ENCODE measurements at places on chromosomes 2 and 18.
A peak's percentile ranks its signal among the peaks of the same experiment; 100 is the strongest.

GRCh38 chr2:18001671-18002070 lies 123.2 kb downstream of the KCNS3 start:
- no peak for DNase-seq

- no peak for DNase-seq
Measured at GRCh38 chr2:82342356-82342755, 2037.8 kb upstream of the LRRTM1 start.

DNA sequence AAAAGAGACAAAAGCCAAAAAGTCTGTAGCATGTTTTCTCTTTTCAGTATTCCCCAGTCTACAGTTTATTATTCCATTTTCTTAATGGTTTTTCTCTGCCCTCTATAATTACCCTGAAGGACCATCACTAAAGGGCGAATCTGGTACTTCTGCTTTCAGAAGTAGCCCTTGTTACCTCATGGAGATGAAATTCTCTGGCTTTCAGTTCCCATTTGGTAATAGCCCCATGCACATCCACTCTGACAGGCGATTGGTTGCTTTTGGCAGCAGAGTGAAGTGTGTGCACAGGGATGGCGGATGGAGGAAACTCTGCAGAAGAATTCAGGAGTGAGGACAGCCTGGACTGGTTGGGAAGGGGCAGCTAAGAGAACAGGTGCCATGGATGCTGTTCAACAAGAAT lies 66.3 kb upstream of the NABP1 start:
- DNase-seq, result no peak

DNA sequence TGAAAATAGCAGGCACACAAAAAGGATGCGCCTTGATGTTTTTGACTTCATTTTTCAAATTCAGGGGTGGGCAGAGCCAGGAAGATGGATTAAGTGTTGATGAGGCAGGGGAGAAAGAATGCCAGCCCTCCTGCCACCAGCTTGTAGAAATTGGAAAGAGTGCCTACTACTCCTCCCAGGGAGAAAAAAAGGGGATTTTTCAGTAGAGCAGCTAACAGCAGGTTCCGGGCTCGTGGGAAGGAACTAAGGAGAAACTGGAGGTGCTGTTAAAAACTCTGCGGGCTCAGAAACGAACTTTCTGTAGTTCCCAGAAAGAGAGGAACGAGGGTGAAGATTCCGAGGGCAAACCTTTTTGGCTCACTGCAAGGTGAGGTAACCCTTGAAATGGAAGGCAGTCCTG lies 100.1 kb upstream of the MCFD2 start:
- DNase-seq, result no peak

DNA sequence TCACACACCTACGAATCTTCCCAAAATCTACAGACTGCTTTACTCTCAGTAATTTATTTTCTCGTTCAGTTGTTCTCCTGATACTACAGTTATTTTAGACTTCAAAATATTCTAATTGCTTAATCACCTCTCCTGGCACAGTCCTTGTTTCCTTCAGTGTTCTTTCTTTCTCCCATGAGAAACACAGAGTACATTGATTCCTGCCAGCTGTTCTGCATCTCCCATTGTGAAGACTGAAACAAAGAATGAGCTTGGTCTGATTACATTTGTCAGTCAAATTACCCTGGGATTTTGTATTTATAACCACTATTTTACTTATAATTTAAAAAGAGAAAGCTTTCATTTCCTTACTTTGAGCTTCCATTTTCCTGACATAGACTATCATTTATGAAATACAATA lies 63.9 kb upstream of the TANK start:
- DNase-seq, result no peak

GRCh38 chr2:106997204-106997603 lies 111.2 kb upstream of the ST6GAL2 start:
- no peak for DNase-seq

GRCh38 chr2:179751163-179751809 lies 110.1 kb downstream of the ZNF385B start:
- peak; percentile 69 for DNase-seq

GRCh38 chr2:179605341-179605740 lies 256.1 kb downstream of the ZNF385B start:
- DNase-seq, result no peak

DNA sequence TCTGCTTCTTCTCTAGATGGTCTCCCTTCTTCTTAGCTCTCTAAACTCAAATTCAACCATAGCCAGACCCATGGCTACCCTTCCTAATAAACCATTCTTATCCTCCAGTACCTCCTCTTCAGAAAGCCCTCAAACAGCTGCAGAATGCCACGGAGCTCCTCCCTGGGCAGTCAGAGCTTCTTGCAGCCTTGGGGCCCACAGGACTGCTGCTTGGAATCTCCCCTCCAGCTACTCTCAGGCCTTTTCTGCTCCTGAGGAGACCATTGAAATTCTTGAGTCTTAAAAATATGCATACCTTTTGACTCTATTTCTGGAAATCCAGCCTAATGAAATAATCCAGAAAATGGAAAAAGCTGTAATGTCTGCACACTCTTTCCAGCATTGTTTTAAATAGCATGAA lies 30.7 kb downstream of the EFR3B start:
- DNase-seq, result no peak

- DNase-seq, result no peak
Measured at GRCh38 chr2:102597788-102598187, 21.6 kb upstream of the SLC9A2 start.

- DNase-seq, result peak; percentile 74
Measured at GRCh38 chr18:56910967-56911366, 235.9 kb upstream of the BOD1L2 start.

DNA sequence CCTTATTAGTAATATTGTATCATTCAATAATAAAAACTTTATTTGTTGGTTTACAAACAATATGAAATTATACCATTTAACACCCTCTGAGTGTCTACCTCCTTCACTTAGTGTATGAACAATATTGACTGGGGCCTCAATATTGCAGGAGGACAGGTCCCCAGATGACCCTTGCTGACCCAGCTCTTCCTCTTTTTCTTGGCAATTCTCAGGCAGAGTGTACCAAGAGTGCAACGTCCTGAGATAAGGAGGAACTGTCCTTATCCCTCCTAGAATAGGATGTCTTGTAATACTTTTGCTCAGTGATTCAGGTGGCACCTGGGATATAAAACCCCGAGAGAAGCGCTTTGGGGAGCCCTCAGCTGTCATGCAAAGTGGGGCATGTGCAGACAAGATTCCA lies 76.8 kb downstream of the PLA2R1 start:
- DNase-seq, result no peak

DNA sequence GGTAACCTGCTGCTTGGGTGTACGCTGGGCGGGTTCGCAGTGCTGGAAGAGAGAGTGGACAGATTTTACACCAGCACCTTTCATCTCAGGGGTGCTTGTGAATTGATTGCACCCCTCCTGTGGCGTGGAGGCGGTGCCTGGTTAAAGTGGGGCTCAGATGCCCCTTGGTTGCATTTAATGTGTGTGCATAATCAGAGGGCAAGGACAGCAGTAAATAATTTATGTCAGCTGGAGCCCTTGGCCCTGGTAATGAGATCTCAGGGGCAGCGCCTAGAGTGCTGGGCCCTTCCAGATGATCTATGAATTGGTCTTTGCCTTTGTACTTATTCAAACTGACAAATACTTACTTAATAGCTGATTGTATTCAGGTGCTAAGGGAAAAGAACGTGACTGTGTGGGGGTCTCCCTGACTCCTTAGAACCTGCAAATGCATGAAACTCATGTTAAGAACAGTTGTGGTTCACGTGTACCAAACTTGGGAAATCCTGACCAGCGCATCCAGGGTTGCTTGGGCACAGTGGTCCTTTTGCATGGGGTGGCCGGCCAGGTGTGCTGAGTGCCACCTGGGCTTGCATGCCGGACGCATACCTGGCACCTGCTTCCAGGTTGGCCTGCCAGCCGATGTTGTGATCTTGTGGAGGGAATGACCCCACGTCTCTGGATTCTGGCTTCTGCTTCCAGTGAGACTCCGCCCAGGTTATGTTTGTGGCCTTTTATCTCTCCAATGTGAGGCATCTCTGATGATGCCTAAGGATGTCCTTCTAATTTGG lies 118.5 kb downstream of the AGAP1 start:
- DNase-seq, result peak; percentile 98

- no peak for DNase-seq
Measured at GRCh38 chr18:47975701-47976100, 45.2 kb upstream of the SMAD2 start.

DNA sequence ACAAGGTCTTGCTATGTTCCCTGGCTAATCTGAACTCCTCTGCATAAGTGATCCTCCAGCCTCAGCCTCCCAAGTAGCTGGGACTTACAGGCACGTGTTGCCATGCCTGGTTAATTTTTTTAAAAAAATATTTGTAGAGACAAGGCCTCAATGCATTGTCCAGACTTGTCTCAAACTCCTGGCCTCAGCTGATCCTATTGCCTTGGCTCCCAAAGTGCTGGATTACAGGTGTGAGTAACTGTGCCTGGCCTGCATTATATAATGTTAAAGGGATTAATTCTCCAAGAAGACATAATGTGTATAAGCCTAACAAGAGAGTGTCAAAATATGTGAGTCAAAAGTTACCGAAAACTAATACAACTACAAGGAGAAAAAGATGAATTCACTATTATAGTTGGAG lies 32.2 kb downstream of the BUB1 start:
- no peak for DNase-seq

- DNase-seq, result no peak
Measured at GRCh38 chr2:213959589-213959988, 451.3 kb upstream of the VWC2L start.

DNA sequence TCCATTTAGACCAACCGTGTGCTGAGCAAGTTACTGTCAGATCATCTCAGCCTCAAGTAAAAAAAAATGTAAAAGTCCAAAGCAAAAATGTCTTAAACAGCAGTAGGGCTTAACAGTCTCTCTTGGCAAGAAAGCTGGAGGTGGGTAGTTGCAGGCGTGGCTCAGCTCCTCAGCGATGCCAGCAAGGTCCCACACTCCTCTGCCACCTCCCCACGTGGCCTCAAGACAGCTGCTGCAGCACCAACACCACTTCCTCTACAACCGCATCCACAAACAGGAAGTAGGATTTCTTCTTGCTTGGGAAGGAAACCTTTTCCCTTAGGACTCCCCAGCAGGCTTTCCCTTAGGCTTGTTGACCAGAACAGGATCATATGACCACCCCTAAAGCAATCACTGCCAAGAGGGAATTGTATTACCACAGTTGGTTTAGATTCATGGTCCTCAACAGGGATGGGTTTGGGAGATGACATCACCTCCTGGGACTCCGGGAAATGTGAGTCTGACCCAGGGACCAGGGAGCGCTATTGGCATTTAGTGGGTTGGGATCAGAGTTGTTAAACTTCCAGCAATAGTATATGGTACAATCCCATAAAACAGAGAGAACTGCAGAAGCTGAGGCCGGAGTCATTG lies 97.1 kb downstream of the MAPK4 start:
- no peak for DNase-seq

GRCh38 chr2:7559791-7560190 lies 642.6 kb downstream of the RNF144A start:
- no peak for DNase-seq

DNA sequence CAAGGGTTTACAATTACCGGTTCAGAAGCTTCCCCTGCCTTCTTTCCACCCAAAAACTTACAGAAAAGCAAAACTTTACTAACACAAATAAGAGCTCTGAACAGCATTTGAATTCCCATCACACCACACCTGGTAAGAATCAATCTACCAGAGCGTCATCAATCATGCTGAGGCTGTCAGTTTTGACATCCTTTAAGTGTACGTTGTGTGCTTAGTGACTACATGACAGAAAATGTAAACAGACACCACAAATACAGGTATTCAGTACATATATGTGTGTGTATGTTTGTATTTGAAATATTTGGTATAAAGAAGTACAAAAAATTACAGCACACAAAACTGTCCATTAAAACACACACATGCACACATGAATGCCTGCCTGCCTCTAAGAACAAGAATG lies 523.5 kb downstream of the TMEM182 start:
- DNase-seq, result no peak

GRCh38 chr18:4264347-4264791 lies 190.7 kb downstream of the DLGAP1 start:
- no peak for DNase-seq

GRCh38 chr18:8847900-8848299 lies 142.5 kb downstream of the MTCL1 start:
- no peak for DNase-seq

DNA sequence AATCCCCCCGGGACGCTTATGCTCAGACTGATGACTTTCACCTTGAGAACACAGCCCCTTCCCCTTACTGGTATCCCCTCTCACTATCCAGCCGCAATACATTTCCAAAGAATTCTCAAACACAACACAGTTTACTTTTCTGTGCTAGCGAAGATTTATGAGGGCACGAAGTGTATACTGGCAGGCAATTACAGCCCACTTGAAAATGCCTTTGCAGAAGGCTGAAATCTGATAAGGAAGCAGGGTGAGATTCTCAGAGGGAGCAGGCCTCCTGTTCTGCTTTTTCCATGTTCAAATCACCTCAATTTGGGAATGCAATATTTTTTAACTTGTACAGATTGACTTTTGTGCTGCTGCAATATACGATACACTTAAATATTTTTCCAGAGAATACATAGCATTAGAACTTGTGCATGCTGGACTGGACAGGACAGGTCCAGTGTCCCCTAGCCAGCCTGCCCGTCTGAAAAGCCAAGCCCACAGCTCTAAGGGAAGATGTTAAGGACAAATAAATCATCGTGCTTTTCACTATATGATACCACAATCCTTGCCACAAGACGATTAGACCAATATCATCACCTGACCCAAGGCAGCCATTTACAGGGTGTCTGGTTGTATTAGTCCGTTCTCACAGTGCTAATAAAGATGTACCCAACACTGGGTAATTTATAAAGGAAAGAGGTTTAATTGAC lies 262.1 kb downstream of the EPHA4 start:
- no peak for DNase-seq

- DNase-seq, result no peak
Measured at GRCh38 chr18:77897606-77898005, 648.0 kb downstream of the GALR1 start.

DNA sequence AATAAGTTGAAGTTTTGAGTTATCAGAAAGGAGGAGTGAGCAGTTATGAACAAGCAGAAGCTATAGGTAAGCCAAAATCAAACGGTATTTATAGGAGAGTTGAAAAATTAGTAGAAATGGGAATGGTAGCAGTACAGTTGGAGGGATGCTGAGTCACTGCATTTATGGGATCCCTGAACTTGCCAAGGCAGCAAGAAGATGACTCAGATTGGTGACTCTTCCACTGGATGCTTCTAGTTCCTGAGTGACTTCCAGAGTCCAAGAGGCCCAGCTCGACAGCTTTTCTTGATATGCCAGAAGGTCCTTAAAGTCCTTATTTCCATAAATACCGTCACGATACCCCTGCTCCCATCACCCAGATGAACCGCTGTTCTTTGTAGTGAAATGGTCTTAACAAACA lies 31.1 kb upstream of the ACTR3 start:
- no peak for DNase-seq
